ENCODE measurements at places on chromosomes 12 and 14.

DNA sequence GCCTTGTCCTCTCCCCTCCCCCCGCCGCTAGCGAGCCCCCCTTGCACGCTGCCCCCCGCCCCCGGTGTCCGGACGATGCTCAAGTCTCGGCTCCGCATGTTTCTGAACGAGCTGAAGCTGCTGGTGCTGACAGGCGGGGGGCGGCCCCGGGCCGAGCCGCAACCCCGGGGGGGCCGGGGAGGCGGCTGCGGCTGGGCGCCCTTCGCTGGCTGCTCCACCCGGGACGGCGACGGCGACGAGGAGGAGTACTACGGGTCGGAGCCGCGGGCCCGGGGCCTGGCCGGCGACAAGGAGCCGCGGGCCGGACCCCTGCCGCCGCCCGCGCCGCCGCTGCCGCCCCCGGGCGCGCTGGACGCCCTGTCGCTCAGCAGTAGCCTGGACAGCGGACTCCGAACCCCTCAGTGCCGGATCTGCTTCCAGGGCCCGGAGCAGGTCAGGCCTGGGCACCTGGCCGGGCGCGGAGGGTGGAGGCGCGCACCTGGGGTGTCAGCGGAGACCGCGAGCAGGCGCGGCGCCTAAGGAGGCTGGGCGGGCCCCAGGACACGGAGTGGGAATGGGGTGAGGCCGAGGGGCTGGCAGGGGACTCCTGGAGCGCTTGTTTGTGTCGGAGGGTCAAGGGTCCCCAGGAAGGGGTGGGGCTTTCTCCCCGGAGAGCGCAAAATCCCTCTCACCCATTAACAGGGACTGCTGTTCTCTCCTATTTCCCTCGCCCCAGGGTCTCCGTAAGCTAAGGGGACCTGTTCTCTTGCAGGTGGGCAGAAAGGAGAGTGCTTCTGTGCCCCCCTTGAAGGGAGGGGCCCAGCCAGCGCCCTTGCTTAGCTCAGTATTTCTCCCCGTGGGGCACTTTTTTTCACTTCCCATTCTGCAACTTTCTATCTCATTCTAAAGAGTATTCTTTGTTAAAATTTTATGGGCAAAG is 810 bp downstream of the MARCHF9 start:
- no peak for DNase-seq

DNA sequence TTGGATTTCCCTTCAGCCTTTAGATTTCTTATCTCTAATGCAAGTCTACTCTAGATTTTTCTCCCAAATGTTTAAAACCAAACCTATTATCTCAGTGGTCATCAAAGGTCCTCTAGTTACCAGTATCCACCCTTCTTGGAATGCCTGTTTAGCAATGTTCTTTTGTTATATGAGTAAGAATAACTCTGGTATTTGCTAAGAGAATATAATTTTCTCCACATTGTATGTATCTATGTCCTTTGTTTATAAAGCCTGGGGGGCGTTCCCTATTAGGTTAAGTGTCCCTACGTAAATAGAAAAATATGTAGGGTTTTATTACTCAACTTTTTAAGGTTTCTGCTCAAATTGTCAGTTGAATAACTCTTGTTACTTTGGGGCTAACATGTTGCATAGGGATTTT is 27.3 kb downstream of the PPM1A start:
- DNase-seq: no peak

- peak; percentile 72 for DNase-seq
These were observed at the start of gene PTGER2 for GRCh38 chr14:52313903-52314594. PTGER2 (plus strand) TSS chr14:52314312; CDS start chr14:52314549, 237 bp downstream.

DNA sequence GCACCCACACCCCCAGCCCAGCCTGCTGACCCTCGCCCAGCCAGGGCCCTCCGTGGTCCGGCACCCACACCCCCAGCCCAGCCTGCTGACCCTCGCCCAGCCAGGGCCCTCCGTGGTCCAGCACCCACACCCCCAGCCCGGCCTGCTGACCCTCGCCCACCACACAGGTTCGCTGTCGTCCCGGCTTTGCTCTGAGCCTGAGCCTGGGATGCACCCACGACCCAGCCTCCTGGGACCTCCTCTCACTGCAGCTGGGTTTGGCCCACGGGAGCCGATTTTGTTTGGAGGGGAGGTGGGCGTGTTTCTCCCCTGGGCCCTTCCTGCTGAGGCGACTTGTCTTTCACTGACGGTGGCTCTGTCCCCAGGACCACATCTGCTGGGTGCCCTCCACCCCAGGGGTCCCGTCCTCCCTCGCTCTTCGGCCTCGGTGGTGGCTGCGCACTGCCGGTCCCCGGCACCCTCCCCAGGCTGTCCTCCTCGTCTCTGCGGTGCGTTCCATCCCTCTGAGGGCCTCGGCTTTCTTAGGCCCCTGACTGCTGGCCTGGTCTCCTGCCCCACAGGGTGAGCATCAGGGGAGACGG is 83.8 kb downstream of the GALNT9 start:
- no peak for DNase-seq

GRCh38 chr12:130041983-130042812 is 120.1 kb upstream of the FZD10 start:
- DNase-seq: peak; percentile 43

DNA sequence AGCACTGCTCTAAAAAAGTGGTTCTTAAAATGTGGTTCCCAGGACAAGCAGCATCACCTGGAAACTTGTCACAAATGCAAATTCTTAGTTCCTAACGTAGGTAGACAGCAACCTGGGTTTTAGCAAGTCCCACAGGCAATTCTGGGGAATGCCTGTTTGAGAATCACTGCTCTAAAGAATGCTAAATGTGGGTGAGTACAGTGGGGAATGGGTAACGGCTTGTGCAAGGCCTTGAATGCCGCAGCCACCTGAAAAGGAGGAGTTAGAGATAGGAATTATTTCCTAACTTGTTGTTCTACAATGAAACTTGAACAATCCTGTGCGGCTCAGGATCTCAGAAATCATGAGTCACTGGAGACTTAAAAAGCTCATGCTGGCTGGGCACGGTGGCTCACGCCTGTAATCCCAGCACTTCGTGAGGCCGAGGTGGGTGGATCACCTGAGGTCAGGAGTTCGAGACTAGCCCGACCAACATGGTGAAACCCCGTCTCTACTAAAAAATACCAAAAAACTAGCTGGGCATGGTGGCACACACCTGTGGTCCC is 34.9 kb downstream of the GNS start:
- no peak for DNase-seq

- no peak for DNase-seq
These were observed 201.5 kb downstream of the FOXN3 start for GRCh38 chr14:89215531-89215930.

GRCh38 chr14:90491911-90492531 is 95.2 kb downstream of the CALM1 start:
- no peak for DNase-seq

DNA sequence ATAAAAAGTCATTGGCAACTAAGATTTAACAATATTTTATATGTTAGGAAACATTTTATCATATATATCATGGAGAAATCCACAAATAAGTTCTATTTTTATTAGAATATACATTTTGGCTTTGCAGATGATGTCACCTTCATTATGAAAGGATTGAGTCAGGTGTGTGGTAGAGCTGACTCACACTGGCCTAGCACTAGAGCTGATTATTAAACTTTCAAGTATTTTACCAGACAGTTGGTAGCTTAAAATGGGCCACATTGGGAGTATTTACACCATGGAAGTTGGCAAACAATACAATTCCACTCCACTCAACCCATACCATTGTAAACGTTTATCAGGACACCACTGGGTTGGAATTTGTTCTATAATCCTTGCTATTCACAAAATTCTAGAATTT is 1036.6 kb downstream of the TRHDE start:
- no peak for DNase-seq

DNA sequence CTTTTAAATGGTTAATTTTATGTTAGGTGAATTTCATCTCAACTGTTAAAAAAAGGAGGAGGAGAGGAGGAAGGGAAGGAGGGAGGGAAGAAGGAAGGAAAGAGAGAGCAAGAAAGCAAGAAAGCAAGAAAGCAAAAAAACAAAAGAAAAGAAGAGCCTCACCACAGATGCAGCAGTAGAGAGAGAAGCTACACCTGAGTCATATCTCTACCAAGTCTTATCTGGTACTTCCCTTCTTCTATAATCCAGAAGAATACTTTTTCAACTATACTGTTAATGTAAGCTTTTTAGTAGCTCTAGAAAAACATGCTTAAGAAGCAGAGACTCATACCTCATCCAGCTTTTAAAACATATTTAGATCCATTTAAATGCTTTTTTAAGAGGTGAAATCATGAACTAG is 5.6 kb upstream of the IL26 start:
- no peak for DNase-seq

- no peak for DNase-seq
These were observed 265.6 kb upstream of the GARIN6 start for GRCh38 chr12:99381992-99382391.

- no peak for DNase-seq
These were observed 43.5 kb downstream of the B4GALNT3 start for GRCh38 chr12:503111-503761.

DNA sequence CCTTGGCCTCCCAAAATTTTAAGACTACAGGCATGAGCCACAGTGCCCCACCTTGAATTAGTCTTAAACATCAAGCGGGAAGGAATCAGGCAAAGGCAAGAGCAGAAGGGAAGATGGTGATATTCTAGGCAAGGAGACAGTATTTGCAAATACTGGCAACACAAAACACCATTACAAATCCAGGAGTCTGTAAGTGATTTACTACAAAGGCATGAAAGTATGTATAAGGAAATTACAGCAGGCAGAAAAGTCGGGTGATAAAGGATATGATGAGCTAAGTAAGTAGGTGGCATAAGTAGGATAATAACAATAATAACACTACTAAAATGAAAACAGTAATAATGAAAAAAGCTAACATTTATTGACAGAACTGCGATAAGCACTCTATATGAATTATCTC is 28.5 kb downstream of the FMNL3 start:
- no peak for DNase-seq

GRCh38 chr12:130080205-130080604 is 82.1 kb upstream of the FZD10 start:
- DNase-seq: no peak

GRCh38 chr12:49930515-49931288 is 19.8 kb upstream of the AQP2 start:
- no peak for DNase-seq

- peak; percentile 87 for DNase-seq
These were observed at the start of gene IRF2BPL for GRCh38 chr14:77028384-77029231. IRF2BPL (minus strand) TSS chr14:77028708; CDS start chr14:77027792, 916 bp downstream.

DNA sequence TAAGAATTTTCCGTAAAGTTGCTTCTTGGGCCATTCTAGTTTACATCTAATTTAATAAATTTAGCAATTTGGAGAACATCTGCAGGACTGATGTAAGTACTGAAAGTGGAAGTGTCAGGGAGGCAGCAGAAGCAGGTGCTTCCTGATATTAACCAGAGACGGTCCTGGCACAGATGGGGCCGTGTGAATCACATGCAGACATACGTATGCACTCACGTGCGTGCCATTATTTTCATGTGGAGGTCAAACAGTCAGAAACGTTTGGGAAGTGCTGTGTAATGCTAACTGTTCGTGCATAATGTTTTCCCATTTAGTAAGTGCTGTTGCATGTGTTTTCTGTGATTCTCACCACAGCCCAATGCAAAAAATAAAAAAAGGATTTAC is 87.8 kb upstream of the DYNC1H1 start:
- DNase-seq: no peak

DNA sequence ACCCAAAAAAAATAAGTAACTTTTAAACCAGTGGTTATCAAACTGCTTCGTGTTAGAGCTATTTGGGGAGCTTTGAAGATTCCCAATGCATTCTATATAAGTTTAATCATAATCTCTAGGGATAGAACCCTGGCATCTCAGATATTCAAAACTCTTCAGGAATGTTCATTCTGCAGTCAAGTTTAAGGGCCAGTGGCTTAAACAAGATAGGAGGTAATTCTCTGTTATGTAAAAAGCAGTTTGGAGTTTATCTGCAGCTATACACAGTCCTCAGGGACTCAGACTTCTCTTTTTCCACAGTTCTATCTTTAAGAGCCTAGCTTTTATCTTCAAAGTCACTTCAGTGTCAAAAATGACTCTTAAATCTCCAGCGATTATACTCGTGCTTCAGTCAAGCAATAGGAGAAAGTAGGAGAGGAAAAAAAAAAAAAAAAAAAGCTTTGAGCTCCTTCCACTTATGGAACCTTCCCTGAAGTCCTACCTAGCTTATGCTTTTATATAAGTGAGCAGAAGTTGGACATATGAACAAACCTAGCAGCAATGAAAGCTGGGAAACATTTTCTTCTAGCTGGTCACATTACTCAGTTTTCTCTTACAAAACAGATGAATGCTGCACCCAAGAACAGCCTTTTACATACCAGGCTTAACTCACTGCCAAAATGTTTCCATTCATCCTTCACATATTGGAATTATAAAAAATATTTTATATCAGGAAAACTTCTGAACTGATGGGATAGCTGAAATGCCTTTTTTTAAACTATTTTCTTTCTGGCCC is 302.8 kb downstream of the FSCB start:
- DNase-seq: no peak

- DNase-seq: no peak
These were observed 268.2 kb upstream of the SSTR1 start for GRCh38 chr14:37939442-37940028.

DNA sequence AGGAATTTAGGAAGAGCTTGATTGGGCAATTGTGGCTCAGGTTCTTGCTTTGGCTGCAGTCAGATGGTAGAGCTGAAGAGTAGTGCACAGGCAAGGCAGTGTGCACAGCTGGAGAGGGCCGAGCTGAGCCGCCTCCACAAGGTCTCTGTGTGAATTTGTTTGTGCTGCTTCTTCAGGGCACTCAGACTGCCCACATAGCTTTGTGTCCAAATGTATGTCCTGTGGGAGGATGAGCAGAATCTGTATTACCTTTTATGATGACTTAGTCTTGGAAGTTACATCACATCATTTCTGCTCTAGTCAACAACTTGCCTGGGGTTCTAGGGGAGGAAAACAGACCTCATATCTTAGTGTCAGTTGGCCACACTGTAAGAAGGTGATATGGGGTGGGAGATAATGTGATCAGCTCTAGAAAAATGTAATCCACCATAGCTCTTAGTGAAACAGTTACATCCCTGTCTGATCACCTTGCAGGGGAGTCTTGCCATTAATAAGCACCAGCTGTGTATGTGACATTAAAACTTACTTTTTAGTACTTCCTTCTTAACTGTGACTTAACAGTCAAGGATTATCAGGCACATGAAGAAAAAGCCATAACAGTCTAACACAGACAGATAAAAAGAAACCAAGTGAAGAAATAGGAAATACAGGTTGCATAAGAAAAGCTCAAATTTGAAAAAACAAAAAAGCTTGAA is 53.4 kb downstream of the RCOR1 start:
- DNase-seq: no peak

GRCh38 chr14:95144849-95145248 is 12.5 kb downstream of the DICER1 start:
- DNase-seq: no peak

DNA sequence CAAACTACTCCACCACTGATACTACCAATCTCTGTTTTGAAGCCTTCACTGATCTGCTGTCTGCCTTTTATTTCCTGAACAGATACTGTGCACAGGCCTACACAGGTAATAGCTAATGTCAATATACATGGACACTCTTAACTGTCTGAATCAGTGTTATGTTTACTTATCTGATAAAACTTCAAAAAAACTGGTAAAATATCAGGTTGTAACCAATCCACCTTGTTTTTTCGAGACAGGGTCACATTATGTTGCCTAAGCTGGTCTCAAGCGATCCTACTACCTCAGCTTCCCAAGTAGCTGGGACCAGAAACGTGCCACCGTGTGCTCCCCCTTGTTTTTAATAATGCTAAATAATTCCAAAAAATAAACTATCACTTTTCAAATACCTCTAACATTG is 43.5 kb downstream of the HECTD1 start:
- DNase-seq: no peak
